ENCODE measurements at places on chromosomes 3 and 15. TPM values are rescaled to one million over a fixed set of nuclear protein-coding genes. Genes with fewer than 3 reads are reported as not detected.

DNA sequence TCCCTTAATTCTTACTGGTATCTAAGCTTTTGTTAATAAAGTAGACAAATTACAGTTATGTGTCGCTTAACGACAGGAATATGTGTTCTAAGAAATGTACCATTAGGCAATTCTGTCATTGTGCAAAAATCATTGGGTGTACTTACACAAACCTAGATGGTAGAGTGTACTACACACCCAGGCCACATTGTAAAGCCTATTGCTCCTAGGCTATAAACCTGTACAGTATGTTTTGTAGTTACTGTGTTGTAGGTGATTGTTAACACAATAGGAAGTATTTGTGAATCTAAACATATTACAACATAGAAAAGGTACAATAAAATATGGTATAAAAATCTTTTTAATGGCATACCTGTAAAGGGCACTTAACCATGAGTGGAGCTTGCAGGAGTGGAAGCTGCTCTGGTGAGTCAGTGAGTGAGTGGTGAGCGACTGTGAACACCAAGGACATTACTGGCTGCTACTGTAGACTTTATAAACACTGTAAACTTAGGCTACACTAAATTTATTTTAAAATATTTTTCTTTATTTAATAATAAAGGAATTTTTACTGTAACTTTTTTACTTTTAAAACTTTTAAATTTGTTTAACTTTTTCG lies 47.4 kb downstream of the FSIP1 start:
- DNase-seq: peak; percentile 16
- H3K27ac ChIP-seq: no peak overlapping the region
- H3K27me3 ChIP-seq: no peaks in the 10 kb centered on the region
- no peaks in the 10 kb centered on the region for H3K4me1 ChIP-seq

DNA sequence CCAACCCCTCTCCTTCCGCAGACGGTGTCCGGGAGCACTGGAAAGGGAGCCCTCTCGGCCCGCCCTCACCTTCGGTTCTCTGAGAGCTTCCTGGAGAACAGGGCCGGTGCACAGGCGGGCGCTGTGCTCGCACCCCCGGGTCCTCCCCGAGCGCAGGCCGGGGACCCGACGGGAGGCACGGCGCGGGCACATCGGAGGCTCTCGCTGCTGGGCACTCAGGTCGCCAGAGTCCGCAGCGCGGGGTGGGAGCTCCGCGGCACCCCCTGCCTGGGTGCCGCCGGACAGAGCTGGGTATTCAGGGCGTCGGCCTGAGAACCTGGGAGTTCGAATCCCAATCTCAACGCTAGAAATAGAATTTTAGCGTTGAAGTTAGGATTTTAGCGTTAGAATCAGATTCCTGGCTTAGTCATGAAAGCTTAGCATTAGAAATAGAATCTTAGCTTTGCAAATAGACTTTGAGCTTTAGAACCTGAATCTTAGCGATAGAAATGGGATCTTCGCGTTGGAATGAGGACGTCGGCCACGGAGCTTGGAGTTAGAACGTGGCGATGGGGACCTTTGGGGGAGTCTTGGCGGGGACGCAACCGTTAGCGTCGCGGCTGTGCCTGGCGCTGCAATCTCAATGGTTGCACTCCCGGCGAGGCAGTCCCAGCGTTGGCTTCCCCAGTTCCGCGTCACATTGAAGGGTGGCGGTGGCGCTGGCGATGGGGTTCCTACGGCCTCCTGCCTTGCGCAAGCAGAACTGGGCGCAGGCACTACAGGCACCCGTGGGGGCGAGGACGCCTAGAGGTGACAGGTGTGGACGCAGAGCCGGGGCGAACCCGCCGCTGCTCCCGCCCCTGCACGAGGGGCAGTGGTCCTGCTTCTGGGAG lies 549 bp downstream of the TRH start:
- no peak overlapping the region for H3K4me3 ChIP-seq
- no peak overlapping the region for H3K27ac ChIP-seq
- DNase-seq: no peak
- peaks cover 51% of the 10 kb centered on the region for H3K27me3 ChIP-seq

DNA sequence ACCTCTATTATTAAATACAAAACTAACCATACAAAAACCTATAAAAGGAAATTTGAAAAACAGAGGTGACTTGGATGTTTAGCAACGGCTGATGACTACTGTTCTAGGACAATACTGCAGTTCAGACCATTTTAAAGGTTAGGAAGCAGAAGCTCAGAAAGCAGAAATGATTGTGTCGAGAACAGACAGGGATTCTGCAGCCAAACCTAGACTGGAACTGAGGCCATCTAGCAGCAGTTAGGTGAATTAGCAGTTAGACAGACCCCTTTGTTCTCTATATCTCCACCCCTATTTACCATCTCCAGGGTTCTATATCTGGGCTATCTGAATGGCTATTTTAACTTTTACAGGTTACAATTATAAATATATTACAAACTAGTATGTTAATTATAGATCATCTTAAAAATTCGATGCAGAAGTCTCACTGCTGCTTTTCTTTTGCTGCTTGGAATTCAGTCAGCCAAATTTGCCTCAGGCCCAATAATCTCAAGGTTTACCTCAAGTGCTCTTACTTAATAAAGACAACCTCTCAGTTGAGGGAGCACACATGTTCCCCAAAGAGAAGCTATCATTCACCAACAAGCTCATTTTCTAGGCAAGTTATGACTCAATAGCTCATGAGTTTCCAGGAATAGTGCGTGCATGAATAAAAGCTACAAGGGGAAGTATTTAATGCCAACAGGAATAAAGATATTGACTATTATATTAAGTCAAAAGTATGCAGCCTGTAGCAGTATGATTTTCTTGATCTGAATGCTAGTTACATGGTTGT lies 9.3 kb upstream of the IL1RAP start:
- no peaks in the 10 kb centered on the region for H3K36me3 ChIP-seq
- DNase-seq: peak; percentile 32

GRCh38 chr15:64246364-64247189 lies 83.8 kb upstream of the PPIB start:
- H3K27ac ChIP-seq: peak overlapping the region; percentile 62
- no peaks in the 10 kb centered on the region for H3K36me3 ChIP-seq
- H3K4me3 ChIP-seq: no peak overlapping the region
- H3K4me1 ChIP-seq: peaks cover 14% of the 10 kb centered on the region

DNA sequence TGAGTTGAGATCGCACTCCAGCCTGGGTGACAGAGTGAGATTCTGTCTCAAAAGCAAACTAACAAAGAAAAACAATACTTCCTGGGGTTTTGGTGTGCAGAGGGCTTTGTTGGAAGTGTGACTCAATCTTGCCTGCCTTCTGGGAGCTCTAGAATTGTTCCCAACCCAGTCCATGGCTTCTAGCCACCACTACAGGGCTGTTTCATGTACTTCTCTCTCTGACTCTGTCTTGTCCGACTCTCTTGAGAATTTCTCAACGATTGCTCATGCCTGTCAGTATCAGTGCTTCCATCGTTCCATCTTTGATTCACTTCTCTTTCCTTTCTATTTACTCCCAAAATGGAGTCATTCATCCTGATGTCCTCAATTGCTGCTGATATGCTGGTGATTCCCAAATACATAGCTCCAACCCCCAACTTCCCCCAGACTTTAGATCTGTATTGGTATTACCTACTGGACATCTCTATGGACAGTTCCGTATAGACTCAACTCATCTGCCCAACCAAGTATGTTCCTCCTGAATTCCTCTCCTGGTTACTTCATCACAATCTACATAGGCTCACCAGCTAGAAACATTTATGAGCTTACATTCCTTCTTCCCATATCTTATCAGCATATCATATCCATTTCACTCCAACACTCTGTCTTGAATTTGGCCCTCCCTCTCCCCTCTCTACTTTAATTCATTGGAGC lies 1.8 kb upstream of the AP2M1 start:
- no peaks in the 10 kb centered on the region for H3K27me3 ChIP-seq
- peaks cover 8% of the 10 kb centered on the region for H3K4me1 ChIP-seq
- H3K4me3 ChIP-seq: no peak overlapping the region
- DNase-seq: peak; percentile 20
- peaks cover 12% of the 10 kb centered on the region for H3K36me3 ChIP-seq
- no peak overlapping the region for H3K27ac ChIP-seq

- no peaks in the 10 kb centered on the region for H3K4me1 ChIP-seq
- no peaks in the 10 kb centered on the region for H3K27me3 ChIP-seq
- no peak for DNase-seq
- no peak overlapping the region for H3K4me3 ChIP-seq
Measured at GRCh38 chr15:37206690-37207089, 106.3 kb upstream of the MEIS2 start.

SGO1 gene
- total RNA-seq: 0.26 TPM

ZCWPW2 gene
- total RNA-seq: 1.0 TPM

DNA sequence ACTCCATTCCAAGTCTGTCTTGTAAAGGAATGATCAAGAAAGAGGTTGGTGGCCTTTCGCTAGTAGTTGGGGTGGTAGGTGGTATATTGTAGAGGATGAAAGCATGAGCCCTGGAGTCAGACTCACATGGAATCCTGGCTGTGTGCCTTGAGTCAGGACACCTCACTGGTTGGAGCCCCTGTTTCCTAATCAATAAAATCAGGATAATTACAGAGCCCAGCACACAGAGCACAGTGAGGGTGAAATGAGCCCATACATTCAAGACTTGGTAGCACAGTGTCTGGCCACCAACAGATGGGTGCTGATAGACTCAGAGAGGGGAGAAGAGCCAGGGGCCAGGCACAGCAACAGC lies 95.1 kb upstream of the MYZAP start:
- no peak overlapping the region for H3K27ac ChIP-seq
- H3K4me1 ChIP-seq: no peaks in the 10 kb centered on the region

DNA sequence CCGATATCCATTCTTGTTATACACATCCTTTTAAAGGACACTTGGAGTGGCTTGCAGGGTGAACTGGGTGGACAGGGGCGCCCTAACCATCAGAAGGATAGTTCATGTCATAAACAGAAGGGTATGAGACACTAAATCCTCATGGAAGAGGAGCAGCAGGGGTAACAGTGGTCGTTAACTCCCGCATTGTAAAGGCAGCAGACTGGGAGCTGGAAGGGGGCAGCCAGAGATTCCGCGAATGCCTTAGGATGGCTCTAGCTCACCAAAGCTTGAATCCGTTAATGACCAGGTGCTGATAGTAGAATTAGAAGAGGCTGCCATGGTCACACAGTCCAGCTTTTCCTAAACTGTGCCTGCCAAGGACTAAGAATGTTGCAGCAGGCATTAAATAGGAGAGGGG lies 85.2 kb upstream of the ANKRD34C start:
- H3K36me3 ChIP-seq: no peaks in the 10 kb centered on the region
- no peak overlapping the region for H3K4me3 ChIP-seq
- no peak for DNase-seq
- no peak overlapping the region for H3K27ac ChIP-seq
